ENCODE measurements at places on chromosomes 1 and 21. TPM values are rescaled to one million over a fixed set of nuclear protein-coding genes. Genes with fewer than 3 reads are reported as not detected.

Gene TNFSF4
- 0.75 TPM for total RNA-seq

Gene TCHH
- total RNA-seq, result 0.10 TPM

- DNase-seq, result no peak
Observed at GRCh38 chr1:36913484-36914060, 120.7 kb downstream of the GRIK3 start.

DNA sequence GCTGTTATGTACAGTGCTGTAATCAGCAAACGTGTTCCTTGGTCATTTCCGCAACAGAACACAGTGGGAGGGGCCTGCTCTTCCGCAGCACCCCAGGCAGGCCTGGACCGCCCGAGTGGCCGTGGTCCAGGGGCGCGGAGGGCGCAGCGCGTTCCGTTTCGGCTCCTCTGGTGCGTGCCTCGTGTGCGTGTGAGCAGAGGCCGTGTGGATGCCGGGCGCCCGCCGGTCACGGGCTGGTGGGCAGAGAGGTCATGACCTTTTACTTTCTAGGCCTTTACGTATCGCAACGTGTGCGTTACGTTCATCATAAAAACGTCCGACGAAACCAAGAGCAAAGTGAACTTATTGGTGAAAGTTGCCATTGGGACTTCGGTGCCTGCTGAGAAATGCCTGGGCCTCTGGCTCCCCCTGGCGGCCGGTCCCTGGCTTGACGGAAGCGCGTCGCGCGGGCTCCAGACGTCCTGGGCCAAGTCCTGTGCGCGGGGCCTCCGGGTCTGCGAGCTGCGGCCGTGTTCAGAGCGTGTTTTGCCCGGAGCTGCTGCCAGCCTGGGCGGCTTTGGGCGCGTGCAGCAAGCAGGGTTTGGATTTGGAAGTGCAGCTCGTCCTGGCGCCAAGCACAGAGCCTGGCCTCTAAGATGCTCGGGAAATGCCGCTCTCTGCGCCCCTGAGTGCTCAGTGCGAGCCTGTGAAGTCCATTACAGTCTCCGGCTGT is 34.4 kb downstream of the COL18A1 start:
- DNase-seq, result peak; percentile 56

GRCh38 chr1:242787968-242788367 is 263.5 kb upstream of the PLD5 start:
- DNase-seq, result peak; percentile 18

- no peak for DNase-seq
Observed at GRCh38 chr1:21763694-21764419, 19.1 kb downstream of the USP48 start.

DNA sequence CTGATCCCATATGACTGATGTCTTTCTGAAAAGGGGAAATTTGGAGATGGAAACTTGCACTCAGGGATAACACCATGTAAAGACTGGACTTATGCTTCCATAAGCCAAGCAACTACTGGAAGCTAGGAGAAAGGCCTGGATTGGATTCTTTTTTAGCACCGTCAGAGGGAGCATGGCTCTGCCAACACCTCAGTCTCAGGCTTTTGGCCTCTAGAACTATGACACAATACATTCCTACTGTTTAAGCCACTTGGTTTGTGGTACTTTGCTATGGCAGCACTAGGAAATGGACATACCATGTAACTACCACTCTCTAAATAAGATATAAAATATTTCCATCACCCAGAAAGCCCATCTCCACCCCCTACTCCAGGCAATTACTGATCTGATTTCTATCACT is 139.7 kb downstream of the CYYR1 start:
- DNase-seq, result no peak

DNA sequence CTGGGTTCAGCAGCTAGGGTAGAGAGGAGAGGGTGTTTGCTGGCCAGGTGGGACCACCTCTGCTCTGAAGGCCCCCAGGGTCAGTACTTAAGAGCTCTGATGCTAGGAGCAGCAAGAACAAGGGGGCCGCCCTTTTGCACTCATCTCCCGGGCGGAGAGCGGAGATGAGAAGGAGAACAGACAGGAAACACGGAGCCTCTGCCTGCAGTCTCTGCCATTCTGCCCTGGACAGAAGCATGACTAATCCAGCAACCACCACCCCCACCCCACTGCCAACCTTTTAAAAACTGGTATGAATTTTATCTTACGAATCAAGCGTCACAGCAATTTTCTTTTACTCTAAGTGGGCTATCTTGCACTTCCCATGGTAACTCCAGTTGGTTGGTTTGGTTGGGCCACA is 34.5 kb downstream of the PARP1 start:
- DNase-seq, result no peak

Measured in foreskin keratinocyte (primary cell).